ENCODE measurements at places on chromosomes 11 and 22.

GRCh38 chr11:107041088-107041444, 22.8 kb upstream of the GUCY1A2 start:
- no peak for DNase-seq

DNA sequence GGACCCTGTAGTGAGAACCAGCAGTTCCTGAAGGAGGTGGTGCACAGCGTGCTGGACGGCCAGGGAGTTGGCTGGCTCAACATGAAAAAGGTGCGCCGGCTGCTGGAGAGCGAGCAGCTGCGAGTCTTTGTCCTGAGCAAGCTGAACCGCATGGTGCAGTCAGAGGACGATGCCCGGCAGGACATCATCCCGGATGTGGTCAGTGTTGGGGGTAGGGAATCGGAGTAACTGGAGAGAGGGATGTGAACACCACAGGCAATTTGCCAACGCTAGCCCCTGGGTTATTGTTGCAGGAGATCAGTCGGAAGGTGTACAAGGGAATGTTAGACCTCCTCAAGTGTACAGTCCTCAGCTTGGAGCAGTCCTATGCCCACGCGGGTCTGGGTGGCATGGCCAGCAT, 19.9 kb downstream of the MADD start:
- no peak for DNase-seq

DNA sequence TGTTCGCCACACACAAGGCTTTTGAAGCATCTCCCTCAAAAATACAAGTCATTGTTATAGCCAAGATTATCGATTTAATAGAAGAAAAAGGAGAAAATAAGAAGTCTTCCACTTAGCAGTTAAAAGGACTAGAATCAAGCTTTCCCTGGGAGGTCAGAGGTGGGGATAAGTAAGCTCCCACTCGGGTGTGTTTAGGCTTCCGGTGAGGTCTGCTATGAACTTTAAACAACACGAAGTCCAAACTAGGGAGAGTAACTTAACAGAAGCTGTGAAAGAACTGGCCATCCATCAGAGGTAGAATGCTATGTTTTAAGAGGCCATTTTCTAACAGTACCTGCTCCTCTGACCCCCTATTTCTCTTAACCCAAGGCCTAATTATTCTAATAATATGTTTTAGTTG, 91.4 kb upstream of the APOA1 start:
- DNase-seq, result no peak

DNA sequence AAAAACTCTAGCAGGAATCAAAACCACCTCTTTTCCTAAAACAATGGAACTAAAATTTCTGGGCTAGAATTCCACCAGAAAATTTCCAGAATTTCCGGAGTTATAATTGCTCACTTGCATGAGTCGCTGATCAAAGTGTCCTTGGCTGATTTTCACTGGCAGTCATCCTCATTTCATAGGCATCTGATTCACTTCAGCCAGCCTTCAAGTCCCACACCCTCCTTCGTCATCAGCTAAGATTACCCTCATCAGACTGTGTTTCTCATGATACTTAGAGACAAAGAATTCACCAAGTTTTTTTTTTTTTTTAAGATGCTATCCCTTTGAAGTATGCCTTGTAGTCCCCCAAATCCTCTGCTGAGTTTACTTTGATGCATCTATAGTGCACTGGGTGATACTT, 71.5 kb upstream of the RAB38 start:
- DNase-seq, result no peak

- no peak for DNase-seq
These were observed 13.4 kb downstream of the SYT7 start for GRCh38 chr11:61567286-61568061.

DNA sequence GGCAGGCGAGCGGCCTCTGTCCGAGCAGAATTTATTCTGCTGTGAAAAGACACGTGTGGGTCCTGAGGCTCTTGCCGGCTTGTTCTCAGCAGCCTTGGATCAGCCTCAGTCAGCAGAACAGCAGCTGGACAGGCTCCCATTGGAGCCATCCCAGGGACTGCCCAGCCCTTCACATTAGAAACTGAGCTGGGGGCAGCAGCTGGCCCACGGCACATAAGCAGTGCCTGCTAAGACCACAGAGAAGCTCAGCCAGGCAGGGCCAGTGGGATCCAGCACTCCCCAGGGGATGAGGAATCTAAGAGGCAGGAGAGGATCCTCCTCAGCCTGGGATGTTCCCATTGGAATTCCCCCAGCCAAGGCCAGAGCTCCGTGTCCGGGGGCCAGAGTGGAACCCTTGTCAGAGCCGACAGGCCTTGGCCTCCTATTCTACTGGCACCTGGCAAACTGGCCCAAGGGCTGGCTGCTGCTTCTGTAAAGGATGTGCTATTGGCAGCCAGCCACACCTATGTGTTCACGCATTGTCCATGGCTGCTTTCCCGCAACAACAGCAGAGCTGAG, 18.2 kb downstream of the RTN4R start:
- DNase-seq, result no peak

- peak; percentile 67 for DNase-seq
These were observed 11.4 kb downstream of the DAGLA start for GRCh38 chr11:61691380-61692156.

GRCh38 chr22:17888855-17889254, 114.6 kb upstream of the BID start:
- DNase-seq, result no peak

All from NCI-H748 treated with DMSO at 0.1 percent for 48 hours (cell line).